Globus pallidus (tissue), 1 donor: ENCODE measurements at places on chromosomes 3 and 15.

- DNase-seq: no peak
Measured at GRCh38 chr3:128187495-128187894, 34.2 kb downstream of the EEFSEC start.

- peak; percentile 34 for DNase-seq
Measured at GRCh38 chr3:145776782-145777408, 384.1 kb downstream of the PLOD2 start.

DNA sequence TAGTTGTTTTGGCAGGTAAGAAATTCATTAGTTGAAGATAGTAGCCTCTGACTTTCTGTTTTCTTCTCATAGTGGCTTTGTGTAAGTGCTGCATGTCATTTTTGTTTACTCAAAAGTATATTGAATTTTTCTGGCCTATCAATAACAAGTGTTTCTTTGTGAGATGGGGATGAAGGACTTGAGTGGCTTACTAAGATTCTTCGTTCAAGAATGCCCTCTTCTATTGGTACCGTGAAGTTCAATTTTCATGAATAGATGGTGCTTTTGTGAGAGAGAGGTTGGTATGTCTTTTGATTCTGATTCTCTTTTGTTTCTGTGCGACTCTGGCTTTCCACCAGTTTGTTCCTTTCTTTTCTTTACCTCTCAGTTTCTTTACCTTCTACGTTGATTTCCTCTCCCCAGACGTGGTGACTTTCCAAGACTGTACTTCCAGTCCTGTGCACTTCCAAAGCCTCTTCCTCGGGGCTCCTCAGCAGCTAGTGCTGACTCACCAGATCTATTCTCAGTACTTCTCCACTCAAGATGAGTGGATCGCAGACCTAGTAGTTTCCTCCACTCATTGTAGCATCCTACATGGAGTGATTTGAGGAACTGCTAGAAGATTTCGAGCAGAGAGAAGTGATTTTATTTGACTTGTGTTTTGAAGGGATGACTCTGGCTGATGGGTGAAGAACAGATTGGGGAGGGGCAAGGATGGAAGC is 82.0 kb upstream of the EPHB3 start:
- DNase-seq: no peak

DNA sequence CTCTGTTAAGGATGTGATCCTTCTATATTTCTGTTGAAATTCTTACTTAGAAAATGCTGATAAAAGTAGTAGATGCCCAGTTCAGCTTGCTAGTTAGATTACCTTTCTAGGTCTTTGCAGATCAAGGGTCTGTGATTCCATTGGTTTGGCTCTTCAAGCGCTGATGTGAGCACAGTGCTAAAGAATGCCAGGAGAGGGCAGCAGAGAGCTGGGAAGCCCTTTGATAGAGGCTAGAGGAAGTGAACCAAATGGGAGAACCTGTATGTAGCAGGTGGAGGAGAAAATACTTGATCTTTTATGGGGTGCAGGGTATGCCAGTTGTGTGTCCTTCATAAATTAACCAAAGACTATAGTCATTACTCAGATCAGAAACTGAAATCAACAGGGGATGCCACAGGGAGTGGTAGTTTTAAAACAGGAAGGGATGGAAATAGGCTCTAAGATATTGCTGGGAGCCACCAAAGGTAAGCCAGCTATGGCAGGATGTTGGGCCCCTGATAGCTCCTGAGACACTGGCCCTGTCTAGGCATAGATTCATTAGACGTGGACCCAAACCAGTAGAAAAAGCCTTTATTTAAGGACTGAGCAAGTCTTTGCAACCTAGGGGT is 677.4 kb downstream of the SQOR start:
- peak; percentile 64 for DNase-seq
